Fibroblast of lung (primary cell): ENCODE measurements at places on chromosomes 7 and 10. TPM values are rescaled to one million over a fixed set of nuclear protein-coding genes. Genes with fewer than 3 reads are reported as not detected.

DNA sequence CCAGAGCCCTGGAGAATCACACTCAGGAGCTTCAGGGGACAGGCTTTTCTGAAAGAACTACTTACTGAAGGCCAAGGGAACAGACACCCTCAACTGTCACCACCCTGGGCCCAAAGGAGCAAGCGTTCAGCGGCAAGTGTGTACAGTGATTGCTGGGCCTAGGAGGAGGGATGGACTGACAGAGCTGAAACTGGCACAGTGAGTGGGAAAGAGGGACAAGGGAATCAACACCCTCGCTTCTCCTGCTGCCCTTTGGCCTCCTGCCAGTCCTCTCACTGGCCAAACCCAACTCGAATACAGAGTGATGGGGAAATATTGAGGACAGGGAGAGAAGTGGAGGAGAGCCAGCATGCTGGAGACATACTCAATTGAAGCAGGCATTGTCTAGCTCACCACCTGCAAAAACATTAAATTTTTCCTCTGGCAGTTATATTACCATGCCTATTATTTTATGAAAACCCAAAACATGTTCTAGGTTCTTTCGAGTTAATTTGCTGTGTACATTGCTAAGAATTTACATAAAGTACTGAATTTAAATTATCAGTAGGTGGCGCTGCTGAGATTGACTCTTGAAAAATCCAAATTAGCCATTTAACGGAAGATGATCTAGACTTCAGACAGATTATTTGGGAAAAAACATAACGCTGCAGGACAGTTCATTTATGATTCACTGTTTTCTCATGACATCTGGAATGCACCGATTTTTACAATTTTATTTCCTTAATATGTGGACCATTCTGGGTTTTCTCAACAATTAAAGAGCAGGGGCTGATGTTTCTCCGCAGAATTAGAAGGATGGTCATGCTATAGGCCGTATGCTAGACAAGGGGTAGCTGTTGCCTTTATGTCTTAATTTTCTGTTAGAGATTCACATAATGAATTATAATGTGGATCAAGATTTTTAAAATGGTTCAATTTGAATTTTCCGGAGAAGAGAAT is 14.7 kb upstream of the TMEM236 start:
- no peak overlapping the region for H3K4me3 ChIP-seq
- H3K4me1 ChIP-seq: no peaks in the 10 kb centered on the region
- H3K27me3 ChIP-seq: no peaks in the 10 kb centered on the region
- H3K27ac ChIP-seq: no peak overlapping the region

DNA sequence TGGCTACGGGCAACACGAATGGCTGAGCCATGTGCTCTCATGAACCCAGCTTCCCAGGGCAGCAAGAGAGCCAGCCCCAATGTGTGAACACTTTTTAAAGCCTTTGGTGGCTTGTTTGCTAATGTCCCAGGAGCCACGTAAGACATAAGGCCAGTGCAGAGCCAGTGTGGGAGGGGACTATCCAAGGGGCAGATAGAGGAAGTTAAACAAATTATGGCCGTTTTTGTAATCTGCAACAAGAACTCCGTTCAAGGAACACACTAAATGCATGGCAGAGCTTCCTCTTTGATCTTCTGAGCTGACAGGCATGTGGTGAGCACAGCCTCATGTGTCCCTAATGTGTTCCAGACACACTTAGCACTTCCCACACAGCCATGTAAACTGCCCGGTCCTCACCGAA is 133.3 kb downstream of the TEX36 start:
- no peaks in the 10 kb centered on the region for H3K36me3 ChIP-seq
- H3K4me3 ChIP-seq: no peak overlapping the region
- DNase-seq: no peak
- no peaks in the 10 kb centered on the region for H3K4me1 ChIP-seq
- H3K27ac ChIP-seq: no peak overlapping the region
- H3K27me3 ChIP-seq: no peaks in the 10 kb centered on the region

DNA sequence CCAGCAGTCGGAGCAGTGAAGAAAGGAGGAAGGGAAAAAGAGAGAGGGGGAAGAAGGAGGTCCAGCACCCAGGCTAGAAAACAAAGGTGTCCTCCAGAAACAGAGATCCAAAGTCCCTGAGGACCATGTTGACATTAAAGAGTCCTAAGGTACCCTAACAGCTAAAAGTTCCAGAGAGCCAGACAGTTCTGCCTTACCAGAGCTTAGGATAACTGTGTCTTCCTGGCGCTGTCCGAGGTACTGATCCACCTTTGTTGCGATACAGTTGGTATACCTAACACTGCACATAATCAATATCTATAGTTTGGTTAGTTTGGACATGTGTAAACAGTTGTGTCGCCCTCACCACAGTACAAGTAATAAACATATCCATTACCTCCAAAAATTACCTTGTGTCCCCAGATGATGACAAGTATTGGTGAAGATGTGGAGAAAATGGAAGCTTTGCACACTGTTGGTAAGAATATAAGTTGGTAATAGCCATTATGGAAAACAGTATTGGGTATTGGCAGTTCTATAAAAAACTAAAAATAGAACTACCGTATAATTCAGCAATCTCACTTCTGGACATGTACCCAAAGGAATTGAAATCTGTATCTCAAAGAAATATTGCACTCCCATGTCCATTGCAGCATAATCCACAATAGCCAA is 59.8 kb downstream of the GRID1 start:
- no peak overlapping the region for H3K4me3 ChIP-seq
- H3K27ac ChIP-seq: no peak overlapping the region
- H3K36me3 ChIP-seq: no peaks in the 10 kb centered on the region
- H3K27me3 ChIP-seq: no peaks in the 10 kb centered on the region
- no peaks in the 10 kb centered on the region for H3K4me1 ChIP-seq

DNA sequence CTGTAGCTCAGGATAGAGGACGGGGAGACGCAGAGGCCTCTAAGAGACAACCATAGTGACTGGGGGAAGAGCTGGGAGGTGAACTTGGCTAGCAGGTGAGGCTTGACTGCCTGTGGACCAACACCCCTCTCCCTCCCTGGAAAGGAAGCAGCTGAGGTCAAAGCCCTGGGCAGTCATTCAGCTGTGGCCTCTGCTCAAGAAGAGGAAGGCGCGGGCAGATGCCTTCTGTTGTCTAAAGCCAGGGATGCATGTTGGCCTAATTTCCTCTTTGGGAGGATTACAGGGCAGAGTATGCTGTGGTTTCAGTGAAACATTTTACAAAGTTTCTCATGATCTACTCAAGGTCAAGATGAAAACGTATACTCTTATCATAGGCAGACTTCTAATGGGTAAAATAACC is 327.1 kb downstream of the PRPF18 start:
- H3K4me3 ChIP-seq: no peak overlapping the region
- no peaks in the 10 kb centered on the region for H3K36me3 ChIP-seq
- no peaks in the 10 kb centered on the region for H3K4me1 ChIP-seq

- H3K27me3 ChIP-seq: no peaks in the 10 kb centered on the region
- peak; percentile 25 for DNase-seq
- H3K36me3 ChIP-seq: no peaks in the 10 kb centered on the region
- peak overlapping the region; percentile 44 for H3K4me3 ChIP-seq
- H3K27ac ChIP-seq: peak overlapping the region; percentile 74
- H3K4me1 ChIP-seq: peaks cover 16% of the 10 kb centered on the region
Observed at GRCh38 chr10:119205894-119206602, 1.3 kb upstream of the GRK5 start.

PLEKHS1 gene
- polyA plus RNA-seq: not detected in 2 replicates

GRCh38 chr10:60732198-60732806 is 46.0 kb upstream of the CDK1 start:
- no peaks in the 10 kb centered on the region for H3K4me1 ChIP-seq
- peaks cover 31% of the 10 kb centered on the region for H3K27me3 ChIP-seq
- H3K4me3 ChIP-seq: peak overlapping the region; percentile 54

COL13A1 gene
- polyA plus RNA-seq: 5.7 and 10.7 TPM in 2 replicates

GPR26 gene
- polyA plus RNA-seq: not detected in 2 replicates

- no peaks in the 10 kb centered on the region for H3K36me3 ChIP-seq
- no peak for DNase-seq
- H3K27ac ChIP-seq: no peak overlapping the region
- no peaks in the 10 kb centered on the region for H3K27me3 ChIP-seq
Observed at GRCh38 chr10:29751684-29752083, 116.9 kb upstream of the SVIL start.

GRCh38 chr10:58518775-58519174 is 6.1 kb downstream of the BICC1 start:
- no peak overlapping the region for H3K27ac ChIP-seq
- no peaks in the 10 kb centered on the region for H3K36me3 ChIP-seq
- DNase-seq: no peak
- no peaks in the 10 kb centered on the region for H3K27me3 ChIP-seq

- no peak overlapping the region for H3K27ac ChIP-seq
- H3K4me1 ChIP-seq: no peaks in the 10 kb centered on the region
- H3K36me3 ChIP-seq: no peaks in the 10 kb centered on the region
Observed at GRCh38 chr10:67017218-67017617, 91.4 kb downstream of the LRRTM3 start.

PHTF2 gene
- polyA plus RNA-seq: 55.4 and 64.4 TPM in 2 replicates

GRCh38 chr7:24472093-24472492 is 101.2 kb upstream of the PALS2 start:
- DNase-seq: no peak
- H3K36me3 ChIP-seq: no peaks in the 10 kb centered on the region
- no peaks in the 10 kb centered on the region for H3K27me3 ChIP-seq
- H3K4me1 ChIP-seq: peaks cover 2% of the 10 kb centered on the region
- no peak overlapping the region for H3K27ac ChIP-seq
- no peak overlapping the region for H3K4me3 ChIP-seq

ABCC2 gene
- 0.17 and 0.21 TPM in 2 replicates for polyA plus RNA-seq

CALML5 gene
- polyA plus RNA-seq: not detected in 2 replicates

DNA sequence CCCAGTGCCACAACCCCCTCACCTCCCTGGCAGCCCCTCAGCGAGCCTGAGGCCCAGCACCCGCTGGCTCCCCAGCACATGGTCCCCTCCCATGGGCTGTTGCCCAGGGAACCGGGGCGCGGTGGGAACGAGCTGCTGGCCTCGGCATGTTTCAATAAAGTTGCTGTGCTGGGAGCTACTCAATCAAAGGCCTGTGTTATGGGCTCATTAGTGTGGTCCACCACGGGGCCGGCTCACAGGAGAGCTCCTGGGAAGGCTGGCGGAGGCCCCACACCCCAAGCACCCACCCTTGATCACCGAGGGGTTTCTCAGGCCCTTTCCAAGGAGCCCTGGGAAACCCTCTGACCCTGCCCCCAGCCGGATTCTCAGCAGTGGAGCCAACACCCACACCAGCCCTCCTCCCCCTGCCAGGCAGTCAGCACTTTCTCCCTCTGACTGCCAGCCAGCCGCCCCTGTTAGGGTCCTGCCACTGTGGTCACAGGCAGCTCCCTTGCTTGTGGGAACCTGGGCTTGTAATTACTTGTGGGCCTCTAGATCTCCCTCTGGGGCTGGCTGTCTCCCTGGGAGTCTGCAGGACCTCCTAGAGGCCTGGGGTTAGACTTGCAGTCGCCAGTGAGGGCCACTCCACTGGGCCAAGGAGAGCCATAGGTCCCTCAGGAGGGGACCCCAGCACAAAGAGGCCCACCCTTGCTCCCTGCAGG is 24.8 kb upstream of the TRIM8 start:
- H3K4me1 ChIP-seq: peaks cover 27% of the 10 kb centered on the region
- H3K36me3 ChIP-seq: peaks cover 5% of the 10 kb centered on the region
- no peaks in the 10 kb centered on the region for H3K27me3 ChIP-seq
- no peak overlapping the region for H3K27ac ChIP-seq
- H3K4me3 ChIP-seq: no peak overlapping the region
- DNase-seq: no peak

ZNF789 gene
- 5.5 and 8.7 TPM in 2 replicates for polyA plus RNA-seq

- DNase-seq: no peak
- no peaks in the 10 kb centered on the region for H3K4me1 ChIP-seq
- no peaks in the 10 kb centered on the region for H3K36me3 ChIP-seq
- no peak within 1 kb of the TSS for H3K4me3 ChIP-seq
Observed at GRCh38 chr10:70785190-70785589, at the start of gene TBATA. Gene TBATA (minus strand): TSS chr10:70785377. CDS start chr10:70783379, 1,998 bp downstream.

C7orf57 gene
- polyA plus RNA-seq: not detected in 2 replicates

DNA sequence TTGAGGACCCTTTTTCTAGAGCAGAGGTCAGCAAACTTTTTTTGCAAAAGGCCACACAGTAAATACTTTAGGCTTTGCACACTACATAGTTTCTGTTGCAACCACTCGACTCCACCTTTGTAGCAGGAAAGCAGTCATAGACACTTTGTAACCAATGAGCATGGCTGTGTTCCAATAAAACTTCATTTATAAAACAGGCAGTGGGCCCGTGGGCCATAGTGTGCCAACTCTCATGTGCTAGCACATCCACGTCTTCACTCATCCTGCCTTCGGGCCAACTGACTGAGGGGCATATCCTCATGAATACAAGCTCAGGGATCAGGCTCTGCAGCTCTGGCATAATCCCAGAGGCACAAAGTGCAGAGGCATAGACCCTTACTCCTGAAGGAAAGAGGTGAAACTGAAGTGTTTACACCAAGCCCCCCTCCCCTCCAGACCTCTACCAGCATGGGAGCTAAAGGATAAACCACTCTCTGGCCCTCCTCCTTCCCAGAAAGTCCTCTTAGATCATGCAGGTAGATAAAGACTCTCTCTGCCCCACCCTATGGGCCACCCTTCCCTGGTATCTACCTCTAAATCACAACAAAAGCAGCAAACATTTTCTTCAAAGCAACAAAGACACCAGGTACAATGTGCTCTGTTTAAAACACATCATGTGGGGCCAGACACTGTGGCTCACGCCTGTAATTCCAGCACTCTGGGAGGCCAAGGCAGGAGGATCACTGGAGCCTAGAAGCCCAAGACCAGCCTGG is 71.0 kb downstream of the DLG5 start:
- no peaks in the 10 kb centered on the region for H3K27me3 ChIP-seq
- H3K4me1 ChIP-seq: no peaks in the 10 kb centered on the region
- H3K4me3 ChIP-seq: no peak overlapping the region
- peaks cover 1% of the 10 kb centered on the region for H3K36me3 ChIP-seq

GRCh38 chr7:24756545-24757352 is 515 bp downstream of the GSDME start:
- peak; percentile 67 for DNase-seq
- no peaks in the 10 kb centered on the region for H3K36me3 ChIP-seq
- H3K27ac ChIP-seq: peak overlapping the region; percentile 76
- no peaks in the 10 kb centered on the region for H3K27me3 ChIP-seq

- peaks cover 25% of the 10 kb centered on the region for H3K4me1 ChIP-seq
- no peaks in the 10 kb centered on the region for H3K27me3 ChIP-seq
- DNase-seq: no peak
- H3K36me3 ChIP-seq: peaks cover 4% of the 10 kb centered on the region
- H3K27ac ChIP-seq: no peak overlapping the region
Observed at GRCh38 chr10:13790196-13790595, 203.4 kb downstream of the PRPF18 start.

- H3K4me3 ChIP-seq: no peak overlapping the region
- no peaks in the 10 kb centered on the region for H3K27me3 ChIP-seq
- peaks cover 4% of the 10 kb centered on the region for H3K4me1 ChIP-seq
- no peaks in the 10 kb centered on the region for H3K36me3 ChIP-seq
- H3K27ac ChIP-seq: peak overlapping the region; percentile 66
- peak; percentile 62 for DNase-seq
Observed at GRCh38 chr7:148540041-148540738, 50.4 kb upstream of the C7orf33 start.

DNA sequence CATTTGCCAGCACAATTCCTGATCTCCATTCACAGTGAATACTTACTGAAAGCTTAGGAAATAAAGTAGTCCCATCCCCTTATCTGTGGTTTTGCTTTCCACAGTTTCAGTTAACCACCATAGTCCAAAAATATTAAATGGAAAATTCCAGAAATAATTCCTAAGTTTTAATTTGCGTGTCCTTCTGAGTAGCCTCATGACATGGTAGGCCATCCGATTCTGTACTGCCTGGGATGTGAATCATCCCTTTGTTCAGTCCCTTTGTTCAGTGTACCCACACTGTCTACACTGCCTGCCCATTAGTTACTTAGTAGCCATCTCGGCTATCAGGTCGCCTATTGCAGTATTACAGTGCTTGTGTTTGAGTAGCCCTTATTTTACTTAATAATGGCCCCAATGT is 14.2 kb downstream of the RAB11FIP2 start:
- no peaks in the 10 kb centered on the region for H3K27me3 ChIP-seq
- H3K27ac ChIP-seq: no peak overlapping the region
- no peak overlapping the region for H3K4me3 ChIP-seq
- peak; percentile 79 for DNase-seq
- H3K4me1 ChIP-seq: no peaks in the 10 kb centered on the region
- peaks cover 2% of the 10 kb centered on the region for H3K36me3 ChIP-seq

IGFBP1 gene
- not detected in 2 replicates for polyA plus RNA-seq

PLXNA4 gene
- polyA plus RNA-seq: 1.5 and 2.4 TPM in 2 replicates
